ENCODE measurements at places on chromosomes 7 and 10.

GRCh38 chr10:12622016-12622415, 272.7 kb downstream of the CAMK1D start:
- DNase-seq = no peak

- DNase-seq = no peak
Measured at GRCh38 chr10:72719941-72720592, 28.1 kb downstream of the MCU start.

GRCh38 chr10:21505711-21506278, 19.7 kb downstream of the SKIDA1 start:
- no peak for DNase-seq

DNA sequence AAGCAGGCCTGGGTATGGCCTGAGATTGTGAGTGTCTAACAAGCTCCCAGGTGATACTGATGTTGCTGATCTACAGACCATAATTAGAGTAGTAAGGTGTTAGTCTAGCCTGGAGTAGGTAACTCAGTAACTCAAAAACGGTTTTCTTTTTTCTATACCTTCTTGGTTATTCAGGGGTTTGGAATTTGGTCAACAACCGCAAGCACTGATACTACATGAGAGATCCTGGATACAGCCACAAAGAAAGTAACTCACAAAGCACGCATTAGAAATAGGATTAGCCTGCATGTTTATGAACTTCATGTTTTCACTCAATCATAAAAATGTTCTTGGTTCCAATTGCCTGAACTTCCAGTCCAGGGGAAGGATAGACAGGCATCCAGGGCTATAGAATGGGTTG, 803.5 kb downstream of the MAGI2 start:
- no peak for DNase-seq

GRCh38 chr10:60731134-60731885, 47.0 kb upstream of the CDK1 start:
- peak; percentile 28 for DNase-seq

DNA sequence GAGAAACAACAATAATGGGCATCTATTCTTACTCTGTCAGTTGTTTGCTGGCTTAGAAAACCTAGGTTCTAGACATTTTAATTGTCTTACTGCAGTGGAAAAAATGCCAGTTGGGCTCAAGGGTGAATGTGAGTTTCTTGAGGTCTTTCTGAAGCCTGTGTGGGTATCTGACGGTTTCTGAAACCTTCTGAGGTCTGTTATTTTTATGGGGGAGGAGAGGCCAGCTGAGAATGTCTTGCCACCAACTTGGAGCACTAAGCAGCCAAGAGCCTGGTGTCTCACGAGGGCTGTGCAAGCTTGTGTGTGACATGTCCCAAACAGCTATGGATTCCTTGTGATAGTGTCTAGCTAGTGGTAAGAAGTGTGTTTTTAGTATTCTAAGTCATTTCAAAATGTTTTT, 24.2 kb upstream of the DDC start:
- DNase-seq = no peak

All from T-helper 2 cell treated with Interferon-gamma antibody and Interleukin-4, amounts not matched to agents 5 μg/mL and 100 μg/mL, for 36 hours (primary cell).